ENCODE measurements at places on chromosomes 2 and 18.

GRCh38 chr2:101823347-101823791, 125.9 kb downstream of the MAP4K4 start:
- peak; percentile 44 for DNase-seq

DNA sequence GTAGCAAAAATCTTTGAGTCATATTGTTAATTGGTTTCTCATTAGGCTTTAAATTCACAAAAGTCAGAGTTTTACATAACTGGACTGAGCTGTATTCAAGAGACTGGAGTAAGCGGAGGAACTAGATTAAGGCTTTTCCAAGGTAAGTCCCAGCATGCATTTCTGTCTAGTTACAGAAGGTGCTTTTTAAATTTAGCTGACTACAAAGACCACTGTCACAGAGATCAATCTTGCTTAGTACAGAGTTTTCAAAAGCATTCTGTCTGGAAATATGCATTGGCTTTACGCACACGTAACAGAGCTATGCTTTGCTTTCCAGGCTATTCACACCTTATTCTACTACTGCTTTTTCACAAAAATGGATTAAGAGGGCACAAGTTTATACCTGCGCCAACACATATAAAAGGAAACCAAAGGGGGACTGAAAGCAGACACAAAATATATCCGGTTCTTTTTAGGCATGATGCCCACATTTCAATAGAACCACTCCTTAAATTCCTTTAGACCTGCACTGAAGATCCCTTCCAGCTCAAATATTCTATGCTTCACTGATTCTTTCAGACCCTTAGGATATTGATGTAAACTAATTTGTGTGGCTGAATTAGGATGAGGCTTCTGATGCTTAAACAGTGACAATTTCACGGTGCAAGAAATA, 560.7 kb upstream of the CRIM1 start:
- no peak for DNase-seq

DNA sequence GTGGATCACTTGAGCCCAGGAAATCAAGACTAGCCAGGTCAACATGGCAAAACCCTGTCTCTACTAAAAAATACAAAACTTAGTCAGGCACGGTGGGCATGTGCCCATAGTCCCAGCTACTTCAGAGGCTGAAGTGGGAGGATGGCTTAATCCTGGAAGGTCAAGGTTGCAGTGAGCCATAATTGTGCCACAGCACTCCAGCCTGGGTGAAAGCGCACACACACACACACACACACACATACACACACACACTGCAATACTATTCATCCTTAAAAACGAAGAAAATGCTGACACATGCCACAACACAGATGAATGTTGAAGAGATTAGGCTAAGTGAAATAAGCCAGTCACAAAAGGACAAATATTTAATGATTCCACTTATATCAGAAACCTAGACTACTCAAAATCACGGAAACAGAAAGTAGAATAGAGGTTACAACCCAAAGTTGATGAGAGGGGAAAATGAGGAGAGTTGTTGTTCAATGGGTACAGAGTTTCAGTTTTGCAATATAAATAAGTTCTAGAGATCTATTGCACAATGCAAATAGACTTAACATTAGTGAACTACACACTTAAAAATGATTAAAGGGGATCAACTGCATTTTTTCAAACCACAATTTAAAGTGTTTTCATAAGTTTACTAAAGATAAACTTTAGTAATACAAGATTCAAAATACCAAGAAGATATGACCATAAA, 114.5 kb downstream of the USP34 start:
- no peak for DNase-seq

- DNase-seq, result no peak
Measured at GRCh38 chr2:108423067-108423466, 25.9 kb upstream of the GCC2 start.

GRCh38 chr2:226637383-226637782, 162.2 kb downstream of the IRS1 start:
- DNase-seq, result no peak

- DNase-seq, result no peak
Measured at GRCh38 chr2:186486651-186487647, 889 bp downstream of the ZC3H15 start.

- no peak for DNase-seq
Measured at GRCh38 chr18:12589448-12589847, 68.5 kb downstream of the SPIRE1 start.

- no peak for DNase-seq
Measured at GRCh38 chr2:101801496-101801895, 104.0 kb downstream of the MAP4K4 start.

- no peak for DNase-seq
Measured at GRCh38 chr18:840023-840408, 28.0 kb upstream of the YES1 start.

GRCh38 chr2:195782156-195782555, 125.1 kb downstream of the SLC39A10 start:
- no peak for DNase-seq

DNA sequence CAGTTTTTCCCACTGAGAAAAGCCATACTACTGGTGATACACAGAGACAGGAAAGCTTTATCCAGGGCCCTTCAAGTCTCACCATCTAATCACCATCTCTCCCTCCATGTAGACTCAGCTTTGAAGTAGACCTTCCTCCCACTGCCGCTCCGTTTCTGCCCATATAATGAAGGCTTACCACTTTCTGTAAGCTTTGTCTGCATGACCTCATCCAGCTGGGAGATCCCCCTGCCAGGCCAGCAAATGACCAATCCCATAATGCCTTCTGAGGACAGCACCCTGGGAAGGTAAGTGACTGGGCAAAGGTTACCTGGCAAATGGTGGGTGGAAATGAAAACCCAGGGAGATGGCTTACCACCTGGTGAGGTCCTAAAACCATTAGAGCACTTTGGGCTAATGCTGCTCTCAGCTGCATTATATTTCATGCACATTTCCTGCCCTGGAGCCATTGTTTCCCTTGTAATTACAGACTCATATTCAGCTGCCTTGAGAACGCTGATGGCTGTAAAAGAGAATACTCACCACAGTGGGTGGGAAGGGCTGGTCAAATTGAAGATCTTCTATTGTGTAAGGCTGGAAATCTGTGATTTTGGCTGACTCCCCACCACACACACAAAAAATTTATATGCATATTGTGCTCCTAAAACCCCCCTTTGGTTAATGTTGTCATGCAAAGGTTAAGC, 350.7 kb upstream of the SYT4 start:
- no peak for DNase-seq

DNA sequence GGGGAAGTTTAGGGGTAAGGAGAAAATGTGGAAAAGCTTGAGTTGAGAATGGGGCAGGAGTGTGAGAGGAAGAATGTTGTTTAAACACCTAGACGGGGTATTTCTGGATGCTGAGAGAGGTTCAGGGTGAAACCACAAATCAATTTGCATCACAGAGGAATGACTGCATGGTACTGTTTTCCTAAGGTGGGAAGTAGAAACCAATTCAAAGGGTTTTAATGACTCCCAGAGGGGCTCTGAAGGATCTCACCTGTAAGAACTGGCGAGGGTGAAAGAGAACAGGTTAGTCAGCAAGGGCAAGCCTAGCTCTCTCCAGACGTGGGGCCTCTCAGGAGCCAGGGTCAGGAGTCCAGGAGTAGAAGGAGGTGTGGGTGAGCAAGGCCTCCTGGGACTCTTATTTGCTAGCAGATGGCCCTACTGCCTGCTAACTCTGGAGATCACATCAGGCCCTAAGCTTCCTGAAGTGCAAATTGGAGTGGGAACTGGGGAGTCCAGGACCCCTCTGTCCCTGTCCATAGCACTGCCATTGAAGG, 133.0 kb upstream of the CELF4 start:
- DNase-seq, result no peak

- no peak for DNase-seq
Measured at GRCh38 chr18:75418293-75419005, 9.1 kb downstream of the SMIM21 start.

DNA sequence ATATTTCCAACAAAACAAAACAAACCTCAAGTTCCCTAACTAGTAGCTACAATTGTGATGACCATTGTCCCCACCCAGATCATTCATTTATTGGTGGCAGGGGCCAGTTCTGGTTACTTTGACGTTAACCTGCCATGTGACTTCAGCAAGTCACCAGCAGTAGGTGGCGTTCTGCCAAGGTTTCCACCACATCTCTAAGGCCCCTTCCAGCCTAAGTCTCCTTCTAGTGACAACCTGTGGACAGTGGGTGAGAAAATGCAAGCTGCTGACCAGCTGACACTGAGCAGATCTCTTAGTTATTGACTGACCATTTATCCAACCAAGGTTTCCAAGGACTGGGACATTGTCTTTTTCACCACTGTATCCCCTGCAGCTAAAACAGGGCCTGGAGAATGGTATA, 98.4 kb downstream of the GPR39 start:
- no peak for DNase-seq

DNA sequence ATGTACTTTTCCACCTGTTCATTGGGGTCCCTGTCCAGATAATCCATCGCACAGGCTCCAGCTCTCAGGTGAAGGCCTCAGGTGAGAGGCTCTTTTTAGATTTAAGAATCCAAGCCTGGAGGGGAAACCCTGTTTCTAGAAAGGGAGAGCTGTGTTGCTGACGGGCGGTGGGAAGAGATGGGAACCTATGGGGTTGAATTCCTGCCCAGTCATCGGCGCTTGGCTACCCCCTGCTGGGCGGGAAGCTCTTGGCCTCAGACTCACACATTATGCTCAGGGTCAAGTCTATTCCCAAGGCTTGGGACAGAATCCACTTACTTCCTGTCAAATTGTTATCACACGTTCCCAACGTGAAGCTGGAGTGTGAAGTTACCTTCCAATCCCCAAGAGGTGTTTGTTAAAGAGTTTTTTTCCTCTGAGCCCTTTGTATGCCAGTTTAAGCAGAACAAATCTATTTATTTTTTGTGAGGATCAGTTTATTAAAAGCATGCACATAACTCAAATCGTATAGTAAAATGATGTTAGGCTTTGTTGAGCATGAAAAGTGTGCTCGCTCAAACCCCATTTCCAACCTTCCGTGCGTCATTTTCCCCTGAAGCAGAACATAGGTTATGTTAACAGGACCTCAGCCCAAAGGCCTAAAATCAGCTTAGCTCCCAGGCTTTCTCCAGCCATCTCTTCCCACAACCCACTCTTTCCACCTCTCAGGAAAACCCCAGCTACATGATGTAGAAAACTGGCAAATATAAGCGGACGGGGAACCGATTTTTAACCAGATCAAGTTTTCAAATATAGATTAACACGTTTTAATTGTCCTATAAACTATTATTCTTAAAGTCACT, 181.7 kb upstream of the ETAA1 start:
- DNase-seq, result no peak

GRCh38 chr2:162106146-162106551, 32.1 kb upstream of the DPP4 start:
- no peak for DNase-seq

DNA sequence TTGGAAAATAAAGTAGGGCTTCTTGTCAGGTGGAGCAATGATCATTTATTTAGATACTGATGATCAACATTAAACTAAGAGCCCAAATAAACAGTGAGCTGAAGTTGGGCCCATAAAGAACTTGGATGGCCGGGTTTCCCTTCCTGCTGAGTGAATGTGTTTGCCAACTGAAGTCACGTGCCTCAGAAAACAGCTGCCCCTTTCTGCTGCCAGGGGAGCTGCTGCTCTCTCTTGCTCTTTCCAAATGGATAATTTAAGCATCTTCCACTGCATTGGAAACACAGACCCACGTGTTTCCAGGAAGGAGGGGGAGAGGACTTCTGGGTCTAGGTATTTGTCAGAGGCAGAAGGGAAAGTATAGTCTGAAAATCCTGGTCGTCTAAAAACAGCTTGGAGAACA, 22.9 kb upstream of the NCKAP5 start:
- DNase-seq, result no peak

GRCh38 chr2:32532961-32533360, 94.9 kb upstream of the TTC27 start:
- DNase-seq, result no peak

DNA sequence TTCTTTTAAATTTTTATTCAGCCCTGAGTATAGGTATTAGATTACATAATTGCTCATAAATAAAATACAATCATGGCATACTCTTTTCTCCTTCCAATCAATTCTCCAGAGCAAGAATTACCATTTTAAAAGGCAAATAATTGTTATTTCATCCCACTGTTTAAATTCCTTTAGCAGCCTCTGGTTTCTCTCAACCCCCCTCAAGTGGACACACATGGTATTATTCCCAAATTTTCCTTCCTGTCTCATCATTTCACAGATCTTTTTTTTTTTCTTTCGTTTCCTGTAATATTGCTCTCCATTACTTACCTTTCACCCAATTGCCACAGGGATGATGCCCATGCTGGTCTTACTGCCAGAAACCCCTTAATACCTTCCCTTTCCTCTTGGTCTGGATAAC, 385.2 kb downstream of the RIT2 start:
- DNase-seq, result no peak

GRCh38 chr2:45845566-45845965, 194.1 kb downstream of the PRKCE start:
- DNase-seq, result no peak

GRCh38 chr2:158204741-158205165, 103.1 kb downstream of the UPP2 start:
- DNase-seq, result no peak

DNA sequence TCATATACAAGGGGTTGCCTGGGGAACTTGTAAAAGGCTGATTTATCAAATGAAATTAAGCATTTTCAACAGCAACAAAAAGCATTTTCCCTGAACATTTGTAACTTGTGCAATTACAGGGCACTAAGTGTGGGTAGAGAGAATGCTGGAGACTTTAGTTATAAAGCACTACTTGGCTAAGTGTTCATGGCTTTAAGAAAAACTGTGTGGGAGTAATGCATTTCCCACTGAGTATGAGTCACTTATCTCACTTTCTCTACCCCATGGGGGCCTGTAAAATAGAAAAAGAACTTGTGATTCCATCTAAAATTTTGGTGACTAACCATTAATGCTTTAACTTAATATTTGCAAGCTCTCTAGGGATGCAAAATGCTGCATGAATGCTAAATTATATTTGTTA, 193.4 kb downstream of the CCDC102B start:
- DNase-seq, result no peak

GRCh38 chr2:149715005-149715592, 127.5 kb upstream of the MMADHC start:
- DNase-seq, result no peak

GRCh38 chr2:37767959-37768925, 96.8 kb upstream of the CDC42EP3 start:
- no peak for DNase-seq

- DNase-seq, result no peak
Measured at GRCh38 chr2:196316050-196316430, 144.7 kb upstream of the STK17B start.

GRCh38 chr2:6872394-6872793, 5.2 kb upstream of the RSAD2 start:
- DNase-seq, result no peak

All from activated naive CD4-positive, alpha-beta T cell (primary cell).